ENCODE measurements at places on chromosomes 6 and 20. TPM values are rescaled to one million over a fixed set of nuclear protein-coding genes. Genes with fewer than 3 reads are reported as not detected.

DNA sequence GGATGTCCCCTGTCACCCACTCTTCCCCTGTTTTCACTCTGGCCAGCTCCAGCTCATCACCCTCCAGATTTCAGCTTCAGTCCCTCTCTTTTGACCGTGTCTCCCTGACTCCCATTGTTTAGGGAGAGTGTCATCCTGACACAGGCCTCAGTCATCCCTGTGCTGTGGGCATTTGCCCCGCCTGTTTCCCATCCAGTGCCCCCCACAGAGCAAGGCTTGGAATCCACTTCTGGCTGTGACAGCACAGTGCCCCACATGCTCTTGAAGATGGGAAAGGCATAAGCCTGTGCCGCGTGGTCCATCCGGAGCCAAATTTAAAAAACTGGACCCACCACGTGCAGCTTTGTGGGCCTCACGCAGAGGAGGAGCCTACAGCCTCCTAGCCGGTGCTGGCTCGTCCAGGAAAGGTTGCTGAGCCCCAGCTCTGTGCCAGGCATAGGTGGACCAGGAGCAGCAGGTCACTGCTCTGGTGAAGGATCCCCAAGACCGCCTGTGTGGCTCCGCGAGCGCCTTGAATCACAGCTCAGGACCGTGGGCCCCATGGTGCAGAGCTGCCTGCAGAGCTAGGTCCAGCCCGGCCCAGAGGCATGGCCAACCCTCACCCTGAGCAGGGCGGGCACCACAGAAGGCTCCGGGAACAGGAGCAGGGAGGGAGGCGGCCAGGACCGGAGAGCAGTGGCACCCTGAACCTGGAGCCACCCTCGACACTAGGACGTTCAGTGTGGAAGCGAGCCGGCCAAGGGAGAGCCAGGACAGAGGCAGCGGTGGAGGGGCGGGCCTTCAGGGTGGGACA lies 172.8 kb downstream of the CDH4 start:
- H3K27me3 ChIP-seq: no peaks in the 10 kb centered on the region
- no peaks in the 10 kb centered on the region for H3K36me3 ChIP-seq
- H3K4me3 ChIP-seq: no peak overlapping the region
- no peak for DNase-seq

The TREML1 gene
- not detected for total RNA-seq

The OTOR gene
- total RNA-seq: not detected

- no peak for DNase-seq
- no peak overlapping the region for H3K27ac ChIP-seq
- peaks cover 23% of the 10 kb centered on the region for H3K4me1 ChIP-seq
These were observed 517.4 kb upstream of the JARID2 start for GRCh38 chr6:14728396-14729024.

GRCh38 chr6:53342217-53342616 lies 6.5 kb downstream of the ELOVL5 start:
- DNase-seq: no peak
- H3K27ac ChIP-seq: no peak overlapping the region
- H3K36me3 ChIP-seq: peaks cover 4% of the 10 kb centered on the region
- no peak overlapping the region for H3K4me3 ChIP-seq
- no peaks in the 10 kb centered on the region for H3K27me3 ChIP-seq

DNA sequence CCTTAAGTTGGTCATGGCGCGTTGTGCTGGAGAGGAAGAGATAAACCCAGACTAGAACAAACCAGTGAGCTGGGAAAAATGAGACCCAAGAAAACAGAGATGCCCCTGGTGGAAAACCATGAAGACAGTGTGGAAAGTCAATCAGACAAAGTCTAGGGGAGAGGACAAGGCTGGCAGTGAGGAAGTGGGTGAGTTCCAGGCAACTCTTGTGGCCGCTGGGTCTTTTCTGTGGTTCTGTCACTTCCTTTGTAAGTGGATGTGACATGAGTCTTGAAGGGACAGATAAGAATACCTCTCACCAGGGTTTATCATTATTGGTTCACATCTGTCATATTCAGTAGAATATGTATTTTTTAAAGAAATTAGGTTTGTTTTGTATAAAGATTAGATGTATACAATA lies 738.4 kb downstream of the DHX35 start:
- no peak for DNase-seq
- no peaks in the 10 kb centered on the region for H3K27me3 ChIP-seq
- H3K4me3 ChIP-seq: no peak overlapping the region
- H3K27ac ChIP-seq: no peak overlapping the region
- H3K36me3 ChIP-seq: no peaks in the 10 kb centered on the region

The FOXS1 gene
- not detected for total RNA-seq
